Caudate nucleus (tissue), 63 donors: ENCODE measurements at places on chromosomes 6 and 20.

DNA sequence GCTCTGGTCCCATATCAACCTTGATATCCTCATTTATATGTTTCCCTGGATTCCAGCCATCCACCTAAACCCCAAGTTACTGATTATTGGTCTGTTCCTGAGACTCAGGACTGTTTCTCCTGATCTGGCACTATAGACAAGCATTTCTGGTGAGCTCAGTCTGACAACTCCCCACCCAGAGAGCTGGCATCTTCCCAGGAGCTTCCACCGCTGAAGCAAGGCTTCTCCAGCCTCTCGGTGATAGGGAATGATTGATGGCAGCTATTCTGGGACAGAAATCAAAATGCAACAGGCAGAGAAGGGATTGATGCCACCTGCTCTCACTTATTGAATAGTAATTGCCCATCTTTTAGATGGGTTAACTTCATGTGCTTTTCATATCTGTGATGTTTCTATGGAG, 169.7 kb upstream of the GGTLC1 start:
- DNase-seq, result no peak

GRCh38 chr6:132511210-132511830, 1.6 kb downstream of the STX7 start:
- DNase-seq, result no peak

GRCh38 chr6:16651871-16652270, 109.4 kb downstream of the ATXN1 start:
- DNase-seq, result no peak

DNA sequence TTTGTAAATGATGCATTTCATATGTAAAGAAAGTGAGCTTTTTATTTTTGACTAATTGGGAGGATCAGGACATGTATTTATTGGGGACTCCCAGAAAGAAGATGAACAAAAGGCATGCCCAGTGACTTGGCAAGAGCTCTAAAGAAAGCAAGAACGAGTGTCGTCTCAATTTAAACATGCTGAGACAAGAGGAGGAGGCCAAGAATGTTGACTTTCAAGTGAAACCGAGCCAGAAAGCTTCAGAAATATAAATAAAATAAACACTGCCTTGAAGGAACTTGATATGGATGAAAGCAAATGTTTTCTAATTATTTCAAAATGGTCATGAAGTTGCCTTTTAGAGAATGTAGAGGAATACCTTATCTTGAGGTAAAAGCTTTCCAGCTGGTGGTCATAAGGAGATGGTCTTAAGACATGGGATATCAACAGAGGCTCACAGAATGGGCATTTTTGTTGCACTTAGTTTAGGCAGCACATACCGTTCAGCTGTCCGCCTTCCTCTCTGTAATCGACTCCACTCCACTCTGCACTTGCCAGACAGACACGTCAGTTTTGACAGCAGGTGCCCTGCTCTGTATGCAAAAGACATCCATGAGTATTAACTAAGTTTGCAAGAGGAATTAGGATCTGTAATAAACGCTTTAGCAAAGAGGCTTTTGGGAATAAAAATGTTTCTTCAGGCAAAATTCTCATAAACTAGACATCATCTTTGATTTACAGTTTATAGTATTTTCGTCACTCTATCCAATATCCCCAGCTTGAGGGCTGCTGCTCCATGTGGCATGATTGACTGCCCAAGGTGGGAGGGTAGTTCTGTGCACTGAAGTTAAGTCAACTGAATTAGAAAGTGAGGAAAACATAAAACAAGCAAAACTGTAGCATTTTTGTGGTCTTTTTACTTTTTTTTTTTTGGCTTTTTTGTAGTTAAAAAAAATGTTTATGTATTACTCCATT, 613.1 kb downstream of the PKHD1 start:
- no peak for DNase-seq

- DNase-seq, result no peak
Measured at GRCh38 chr20:20173254-20173653, 120.9 kb downstream of the CFAP61 start.

DNA sequence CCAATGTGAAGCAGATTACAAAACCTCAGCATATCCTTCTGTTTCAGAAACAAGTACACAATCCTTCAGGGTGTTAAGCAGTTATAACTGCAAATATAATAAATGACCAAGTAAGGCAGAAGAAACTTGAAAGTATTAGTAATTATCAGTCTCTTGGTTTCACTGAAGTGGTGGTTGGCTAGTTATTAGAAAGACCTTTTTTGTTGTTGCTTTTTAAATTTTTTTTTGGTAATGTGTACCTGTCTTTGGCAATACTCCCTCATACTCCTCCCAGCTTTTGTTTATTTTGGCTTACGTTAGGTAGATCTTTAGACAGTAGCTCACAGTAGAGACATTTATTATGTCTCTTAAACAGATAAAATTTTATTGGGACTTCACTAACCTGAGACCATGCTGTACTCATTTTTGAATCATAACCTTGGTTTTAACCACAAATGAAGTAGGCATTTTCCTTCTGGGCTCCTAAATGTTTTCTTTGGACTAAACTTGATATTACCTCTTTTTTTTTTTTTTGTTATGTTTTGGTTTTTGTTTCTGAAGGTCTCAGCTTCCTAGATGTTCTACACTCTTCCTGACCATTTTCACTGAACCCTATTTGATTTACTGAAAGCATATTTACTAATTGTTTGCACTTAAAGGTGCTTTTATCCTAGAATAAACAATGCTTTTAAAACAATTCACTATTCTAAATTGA, 6.4 kb downstream of the CD2AP start:
- no peak for DNase-seq

GRCh38 chr6:124123617-124124209, 320.0 kb downstream of the NKAIN2 start:
- no peak for DNase-seq

GRCh38 chr6:162345051-162345511, 382.5 kb downstream of the PRKN start:
- DNase-seq, result no peak

DNA sequence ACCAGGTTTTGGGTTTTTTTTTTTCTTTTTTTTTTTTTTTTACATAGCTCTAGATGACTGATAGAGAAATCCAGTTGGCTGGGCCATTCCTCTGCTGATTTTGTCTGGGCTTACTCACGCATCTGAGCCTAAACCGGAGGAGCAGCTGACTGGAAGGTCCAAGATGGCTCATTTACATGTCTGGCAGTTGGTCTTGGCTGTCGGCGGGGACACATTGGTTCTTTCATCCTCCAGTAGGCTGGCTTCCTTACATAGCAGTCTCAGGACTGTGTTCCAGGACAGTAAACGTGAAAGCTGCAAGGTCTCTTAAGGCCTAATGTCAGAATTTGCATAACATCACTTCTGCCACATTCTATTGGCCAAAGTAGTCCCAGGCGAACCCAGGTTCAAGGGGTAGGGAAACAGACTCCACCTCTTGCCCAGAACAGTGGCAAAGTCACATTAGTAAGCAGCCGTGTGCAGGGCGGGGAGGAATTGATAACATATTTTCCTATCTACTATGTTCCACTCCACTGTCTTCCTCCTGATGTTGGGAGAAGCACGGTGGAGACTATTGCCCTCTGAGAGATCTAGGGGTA, 87.0 kb downstream of the CDH22 start:
- no peak for DNase-seq

DNA sequence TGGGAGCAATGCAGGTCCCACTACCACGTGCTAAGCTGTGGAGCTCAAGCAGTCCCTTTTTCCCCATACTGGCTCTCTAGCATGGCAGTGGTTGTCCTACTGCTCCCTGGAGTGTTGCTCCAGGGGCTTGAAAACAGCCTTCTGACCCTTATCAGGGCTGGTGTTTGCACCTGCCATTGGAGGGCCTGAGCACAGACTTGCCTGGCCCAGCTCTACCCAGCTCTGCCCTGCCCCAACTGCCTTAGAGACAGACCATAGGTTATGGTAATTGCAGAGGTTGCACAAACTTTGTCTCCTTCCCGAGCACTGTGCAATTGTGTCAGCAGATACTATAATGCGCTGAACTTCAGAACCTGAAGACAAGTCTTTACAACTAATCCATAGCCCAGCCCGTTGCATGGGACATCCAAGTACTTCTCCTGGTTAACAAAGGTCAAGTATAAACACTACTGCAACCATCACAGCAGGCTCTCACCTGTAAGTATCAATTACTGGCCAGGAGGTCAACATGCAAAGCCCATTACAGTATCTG, 58.7 kb downstream of the PDSS2 start:
- DNase-seq, result no peak

DNA sequence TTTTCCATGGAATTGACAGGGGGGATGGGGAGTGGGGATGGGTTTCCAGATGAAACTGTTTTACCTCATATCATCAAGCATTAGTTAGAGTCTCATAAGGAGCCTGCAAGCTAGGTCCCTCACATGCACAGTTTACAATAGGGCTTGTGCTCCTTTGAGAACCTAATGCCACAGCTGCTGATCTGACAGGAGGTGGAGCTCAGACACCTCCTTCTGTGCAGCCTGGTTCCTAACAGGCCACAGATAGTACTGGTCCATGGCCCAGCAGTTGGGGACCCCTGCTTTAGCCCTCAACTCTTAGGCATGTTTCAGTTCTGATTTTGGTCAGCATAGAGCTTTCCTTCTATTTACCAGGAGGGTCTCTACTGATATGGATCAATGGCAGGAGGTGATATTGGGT, 251.6 kb downstream of the LAMA2 start:
- no peak for DNase-seq

- DNase-seq, result no peak
Measured at GRCh38 chr20:18853946-18854646, 40.5 kb downstream of the SCP2D1 start.

DNA sequence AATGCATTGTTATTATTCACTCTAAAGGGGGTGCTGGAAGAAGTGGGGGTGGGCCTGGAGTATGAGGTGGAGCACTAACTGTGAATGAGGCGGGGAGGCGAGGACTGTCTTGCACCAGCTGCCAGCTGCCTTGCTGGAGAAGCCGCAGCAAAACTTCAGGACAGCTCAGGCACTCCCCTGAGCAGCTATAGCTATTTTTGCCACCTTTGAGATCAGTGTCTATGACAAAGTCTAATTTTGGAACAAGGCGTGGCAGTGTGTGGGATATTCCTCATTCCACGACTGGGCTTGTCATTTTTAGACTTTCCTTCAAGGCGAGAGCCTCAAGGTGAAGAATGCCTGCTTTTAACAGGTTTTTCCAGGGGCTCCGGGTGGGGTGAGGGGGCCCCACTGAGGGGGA, 143.8 kb downstream of the DOK5 start:
- DNase-seq, result no peak

- no peak for DNase-seq
Measured at GRCh38 chr20:4956200-4956810, 45.0 kb downstream of the SLC23A2 start.

- no peak for DNase-seq
Measured at GRCh38 chr6:46129291-46129628, 529 bp upstream of the ENPP4 start.

GRCh38 chr6:165843121-165843520, 180.1 kb upstream of the PDE10A start:
- DNase-seq, result no peak

- no peak for DNase-seq
Measured at GRCh38 chr20:57743450-57744095, 33.8 kb upstream of the PMEPA1 start.

DNA sequence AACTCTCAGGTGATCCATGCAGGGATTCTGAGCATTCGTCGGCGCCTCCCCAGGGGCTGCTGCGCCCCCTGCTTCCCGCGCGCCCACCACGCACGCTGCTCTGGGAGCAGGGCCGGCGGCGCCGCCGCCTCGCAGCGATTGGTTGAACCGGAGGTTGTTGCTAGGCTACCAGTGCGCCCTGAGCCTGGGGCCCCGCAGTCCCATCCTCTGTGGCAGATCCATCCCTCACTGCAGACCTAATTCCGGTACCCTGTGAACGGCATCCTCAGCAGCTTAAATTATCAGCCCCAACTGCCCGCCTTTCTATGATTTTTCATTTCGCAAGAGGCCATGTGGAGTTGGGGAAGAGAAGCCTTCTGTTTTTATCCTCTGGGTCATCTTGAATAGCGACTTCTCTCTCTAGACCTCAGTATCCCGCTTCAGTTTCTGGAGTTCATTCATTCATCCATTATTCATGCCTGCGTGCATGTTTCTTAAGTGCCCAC, 15.4 kb downstream of the PNPLA1 start:
- peak; percentile 65 for DNase-seq

GRCh38 chr6:19180348-19181072, 656.7 kb upstream of the ID4 start:
- no peak for DNase-seq

- no peak for DNase-seq
Measured at GRCh38 chr6:228881-229651, 63.2 kb upstream of the DUSP22 start.

GRCh38 chr6:108117427-108118358, 43.2 kb upstream of the OSTM1 start:
- DNase-seq, result no peak

DNA sequence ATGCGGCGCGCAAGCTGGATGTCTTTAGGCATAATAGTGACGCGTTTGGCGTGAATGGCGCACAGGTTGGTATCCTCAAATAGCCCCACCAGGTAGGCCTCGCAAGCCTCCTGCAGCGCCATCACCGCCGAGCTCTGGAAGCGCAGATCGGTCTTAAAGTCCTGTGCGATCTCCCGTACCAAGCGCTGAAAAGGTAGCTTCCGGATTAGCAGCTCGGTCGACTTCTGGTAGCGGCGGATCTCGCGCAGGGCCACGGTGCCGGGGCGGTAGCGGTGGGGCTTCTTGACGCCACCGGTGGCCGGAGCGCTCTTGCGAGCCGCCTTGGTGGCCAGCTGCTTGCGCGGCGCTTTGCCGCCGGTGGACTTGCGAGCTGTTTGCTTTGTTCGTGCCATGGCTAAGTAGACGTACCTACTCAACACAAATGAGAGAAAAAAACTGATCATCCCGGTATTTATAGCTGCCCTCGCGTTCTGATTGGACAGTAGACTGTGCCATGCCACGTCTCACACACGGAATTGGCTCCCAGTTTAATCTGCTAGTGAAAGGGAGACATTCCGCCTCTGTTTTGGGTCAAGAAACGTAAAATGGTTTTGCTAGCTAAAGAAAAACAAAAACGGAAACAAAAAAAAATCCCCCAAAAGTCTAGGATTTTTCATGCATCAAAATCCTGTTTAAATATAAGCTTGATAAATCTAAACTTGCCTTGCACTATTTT, 40.1 kb downstream of the OR2B2 start:
- DNase-seq, result no peak

- DNase-seq, result no peak
Measured at GRCh38 chr20:41345729-41346067, 5.1 kb downstream of the LPIN3 start.

DNA sequence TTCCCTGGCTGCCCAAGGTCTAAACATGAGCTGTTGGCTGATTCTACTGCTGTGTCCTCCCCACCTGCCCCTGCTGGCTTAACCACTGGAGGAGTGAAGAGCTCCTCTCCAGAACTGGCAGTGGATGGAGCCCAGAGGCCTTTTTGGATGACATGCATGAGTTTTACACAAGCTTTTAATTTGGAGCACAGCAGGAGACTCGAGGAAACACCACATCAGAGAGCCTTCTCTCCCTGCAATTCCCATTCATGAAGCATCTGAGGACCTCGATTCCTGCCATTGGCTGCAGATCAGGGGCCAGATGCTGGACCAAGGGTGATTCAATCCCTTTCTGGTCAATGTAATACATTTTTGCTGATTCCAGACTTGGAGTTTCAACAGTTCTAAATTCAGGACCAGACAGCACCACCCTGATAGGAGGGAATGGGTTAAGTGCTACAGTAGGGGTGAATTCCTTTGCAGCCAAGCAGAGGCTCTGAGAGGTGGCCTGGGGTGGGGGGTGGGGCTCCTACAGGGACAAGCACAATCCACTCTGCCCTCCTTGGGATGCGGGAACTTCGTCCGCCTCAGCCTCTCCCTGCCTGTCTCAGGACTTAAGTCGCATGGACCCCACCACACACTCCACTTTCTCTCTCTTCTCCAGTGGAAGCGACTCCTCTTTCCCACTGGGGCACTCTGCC, 599 bp upstream of the PSORS1C1 start:
- DNase-seq, result no peak
